ENCODE measurements at places on chromosomes 7 and 10.
A peak's percentile ranks its signal among the peaks of the same experiment; 100 is the strongest.

GRCh38 chr10:11598712-11599397 is 12.6 kb downstream of the USP6NL start:
- no peak for DNase-seq

- no peak for DNase-seq
Measured at GRCh38 chr7:79320741-79321473, 132.6 kb downstream of the MAGI2 start.

- no peak for DNase-seq
Measured at GRCh38 chr7:38223306-38223705, 45.3 kb downstream of the STARD3NL start.

DNA sequence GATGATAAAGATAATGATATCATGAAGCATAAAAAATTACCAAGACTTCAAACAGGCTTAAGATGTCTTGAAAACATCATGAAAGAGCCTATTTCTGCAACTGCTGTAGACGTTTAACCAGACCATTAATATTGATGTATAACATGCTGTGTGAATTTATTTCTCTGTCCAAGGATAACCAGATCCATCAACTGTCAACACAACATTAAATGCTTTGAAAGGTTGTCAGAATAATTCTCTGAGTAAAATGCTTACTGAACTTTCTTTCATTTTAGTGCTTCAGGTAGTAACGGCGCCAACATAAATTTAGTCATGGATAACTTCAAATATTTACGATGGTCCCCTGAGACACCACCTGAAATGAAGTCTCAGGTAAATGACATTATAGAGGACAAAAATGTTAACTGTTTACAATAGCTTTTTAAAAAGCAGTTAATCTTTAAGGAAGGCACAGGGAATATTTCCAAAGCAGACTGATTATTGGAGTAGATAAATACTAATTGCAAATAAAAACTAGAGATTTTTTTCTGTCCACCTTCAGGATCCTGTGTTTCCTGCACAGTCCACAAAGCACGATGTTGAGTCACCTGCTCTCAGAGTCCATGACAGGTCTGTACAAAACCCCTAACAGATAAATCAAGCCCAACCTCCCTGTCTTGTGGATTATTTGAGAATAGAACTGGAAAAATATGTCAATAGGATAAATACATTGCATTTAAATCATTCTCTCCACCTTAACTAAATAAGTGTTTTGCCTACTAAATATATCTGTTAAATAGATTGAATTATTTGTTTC is 1213.2 kb downstream of the XPNPEP1 start:
- no peak for DNase-seq

- no peak for DNase-seq
Measured at GRCh38 chr10:124092250-124092859, 1.0 kb downstream of the CHST15 start.

DNA sequence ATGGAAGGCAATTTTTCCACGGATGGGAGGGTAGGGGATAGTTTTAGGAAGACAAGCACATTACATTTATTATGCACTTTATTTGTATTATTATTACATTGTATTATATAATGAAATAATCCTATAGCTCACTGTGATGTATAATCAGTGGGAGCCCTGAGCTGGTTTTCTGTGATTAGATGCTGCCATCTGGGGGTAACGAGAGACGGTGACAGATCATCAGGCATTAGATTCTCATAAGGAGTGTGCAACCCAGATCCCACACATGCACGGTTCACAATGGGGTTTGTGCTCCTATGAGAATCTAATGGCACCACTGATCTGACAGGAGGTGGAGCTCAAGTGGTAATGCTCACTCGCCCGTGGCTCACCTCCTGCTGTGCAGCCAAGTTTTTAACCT is 103.9 kb upstream of the STK17A start:
- no peak for DNase-seq

- DNase-seq, result no peak
Measured at GRCh38 chr7:72058579-72058978, 353.6 kb downstream of the CALN1 start.

GRCh38 chr10:56547163-56547562 is 186.1 kb upstream of the ZWINT start:
- no peak for DNase-seq

- peak; percentile 37 for DNase-seq
Measured at GRCh38 chr7:108570146-108570755, 577 bp downstream of the DNAJB9 start.

GRCh38 chr7:18976715-18977471 is 140.5 kb downstream of the TWIST1 start:
- peak; percentile 45 for DNase-seq

GRCh38 chr10:5518143-5518542 is 6.6 kb upstream of the CALML3 start:
- no peak for DNase-seq

DNA sequence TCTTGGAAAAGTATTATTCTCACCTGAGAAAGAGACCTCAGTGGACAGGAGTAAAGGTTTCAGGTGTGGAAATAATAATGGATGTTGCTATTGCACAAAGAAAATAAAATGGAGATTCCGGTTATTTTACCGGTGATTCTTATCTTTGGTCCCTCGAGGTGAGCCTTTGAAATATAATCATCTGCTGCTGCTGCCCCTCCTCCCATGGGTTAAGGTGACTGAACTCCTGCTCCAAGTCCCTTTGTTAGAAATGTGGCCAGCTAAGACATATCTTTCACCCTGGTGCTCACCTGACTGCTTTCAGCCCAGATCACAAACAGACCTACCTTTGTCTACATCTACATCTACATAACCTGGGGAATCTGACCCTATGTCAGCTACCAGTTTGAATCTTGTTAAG is 5.7 kb downstream of the CUBN start:
- DNase-seq, result no peak

DNA sequence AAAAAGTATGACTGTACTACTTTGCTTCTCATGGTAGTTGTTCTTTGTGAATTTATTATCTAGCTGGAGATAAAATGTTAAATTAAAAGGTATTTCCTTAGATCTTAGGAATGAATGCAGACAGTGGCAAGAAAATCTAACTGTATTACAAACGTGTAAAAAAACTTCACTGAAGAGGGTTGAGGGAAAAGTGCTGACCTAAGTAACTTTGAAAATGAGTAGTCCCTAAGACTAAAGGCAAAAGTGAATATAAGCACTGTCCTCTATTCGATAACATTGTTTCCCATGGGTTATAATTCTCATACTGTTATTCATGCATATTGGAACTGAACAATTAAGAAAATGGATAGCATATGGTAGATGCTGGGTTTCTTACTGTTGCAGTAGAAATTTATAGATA is 146.7 kb upstream of the EFCAB10 start:
- DNase-seq, result no peak
